ENCODE measurements at places on chromosomes 1 and 21. TPM values are rescaled to one million over a fixed set of nuclear protein-coding genes. Genes with fewer than 3 reads are reported as not detected.

The CRYAA gene
- total RNA-seq = not detected

GRCh38 chr1:75841421-75841820, 44.7 kb downstream of the MSH4 start:
- no peak for DNase-seq

- DNase-seq = peak; percentile 72
These were observed 5.2 kb downstream of the SOX13 start for GRCh38 chr1:204077979-204078696.

DNA sequence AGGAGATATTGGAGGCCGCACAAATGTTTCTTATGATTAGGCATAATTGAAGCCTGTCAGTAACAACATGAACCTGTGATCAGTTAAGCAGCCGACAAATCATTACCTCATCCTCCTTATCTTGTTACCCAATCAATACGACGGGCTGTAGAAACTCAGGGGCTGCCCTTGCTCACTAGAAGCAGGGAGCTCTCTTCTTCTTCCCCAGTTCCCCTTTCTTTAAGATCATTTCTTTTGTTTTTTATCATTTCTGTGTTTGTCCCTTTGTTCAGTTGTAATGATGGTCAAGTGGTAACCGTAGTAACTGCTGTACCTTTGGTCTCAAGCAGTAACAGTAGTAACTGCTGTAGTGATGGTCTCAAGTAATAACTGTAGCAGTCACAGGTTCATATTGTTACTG, 13.8 kb upstream of the FCGR2A start:
- DNase-seq = no peak

GRCh38 chr1:74641161-74641560, 32.4 kb downstream of the ERICH3 start:
- no peak for DNase-seq

GRCh38 chr1:76103034-76103433, 28.5 kb downstream of the ST6GALNAC3 start:
- no peak for DNase-seq

DNA sequence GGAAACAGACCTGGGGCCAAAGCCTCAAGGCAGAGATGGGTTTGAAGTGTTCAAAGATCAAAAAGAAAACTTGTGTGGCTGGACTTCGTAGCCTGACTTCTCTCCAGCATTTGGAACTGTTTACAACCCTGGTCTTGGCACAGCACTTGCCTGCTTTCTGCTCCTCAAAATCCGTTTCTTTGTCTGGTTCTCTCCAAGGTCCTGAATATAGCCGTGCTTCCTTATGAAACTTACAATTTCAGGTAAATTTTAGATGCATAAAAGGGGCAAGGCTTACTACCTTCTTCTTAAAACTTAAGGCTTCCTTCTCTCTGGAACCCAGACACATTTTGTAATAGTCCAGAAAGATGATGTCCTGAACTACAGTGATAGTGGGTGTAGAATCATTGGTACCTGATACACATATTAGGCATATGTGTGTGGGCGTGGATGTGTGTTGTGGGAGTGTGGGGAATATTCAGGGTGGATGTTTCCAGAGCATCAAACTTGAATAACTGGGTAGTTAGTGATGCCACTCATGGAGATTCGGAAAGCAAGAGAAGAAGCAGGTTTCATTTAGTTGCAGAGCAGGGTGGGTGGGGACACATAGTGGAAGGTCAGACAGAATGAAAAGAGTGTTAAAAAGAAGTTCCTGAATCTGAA, 26.4 kb upstream of the FAM78B start:
- no peak for DNase-seq

DNA sequence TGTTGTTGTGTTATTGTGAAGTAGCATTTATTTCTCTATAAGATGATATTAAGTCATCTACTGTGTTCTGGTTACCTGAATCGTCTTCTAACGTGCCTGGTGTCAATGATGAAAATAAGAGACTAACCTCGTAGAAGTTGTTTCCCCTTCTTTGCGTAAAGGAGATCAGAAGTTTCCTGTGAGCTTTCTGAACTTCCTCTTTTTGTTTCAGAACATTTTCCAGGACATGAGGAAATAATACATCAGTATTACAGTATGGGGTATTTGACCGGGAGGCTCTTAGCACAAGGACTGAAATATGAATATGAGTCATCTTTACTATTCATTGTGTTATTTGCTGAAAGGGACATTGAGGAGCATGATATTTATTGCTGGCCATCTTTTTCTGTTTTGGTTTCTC, 1.3 kb downstream of the ST6GALNAC3 start:
- DNase-seq = no peak
